MV-4-11 (cell line): ENCODE measurements at places on chromosomes 1 and 21.

- DNase-seq: peak; percentile 85
These were observed 14.4 kb downstream of the CD58 start for GRCh38 chr1:116556289-116557006.

- DNase-seq: no peak
These were observed 10.3 kb downstream of the ZBTB48 start for GRCh38 chr1:6590046-6590445.

GRCh38 chr1:51768971-51769588 is 109.4 kb downstream of the NRDC start:
- DNase-seq: peak; percentile 36

DNA sequence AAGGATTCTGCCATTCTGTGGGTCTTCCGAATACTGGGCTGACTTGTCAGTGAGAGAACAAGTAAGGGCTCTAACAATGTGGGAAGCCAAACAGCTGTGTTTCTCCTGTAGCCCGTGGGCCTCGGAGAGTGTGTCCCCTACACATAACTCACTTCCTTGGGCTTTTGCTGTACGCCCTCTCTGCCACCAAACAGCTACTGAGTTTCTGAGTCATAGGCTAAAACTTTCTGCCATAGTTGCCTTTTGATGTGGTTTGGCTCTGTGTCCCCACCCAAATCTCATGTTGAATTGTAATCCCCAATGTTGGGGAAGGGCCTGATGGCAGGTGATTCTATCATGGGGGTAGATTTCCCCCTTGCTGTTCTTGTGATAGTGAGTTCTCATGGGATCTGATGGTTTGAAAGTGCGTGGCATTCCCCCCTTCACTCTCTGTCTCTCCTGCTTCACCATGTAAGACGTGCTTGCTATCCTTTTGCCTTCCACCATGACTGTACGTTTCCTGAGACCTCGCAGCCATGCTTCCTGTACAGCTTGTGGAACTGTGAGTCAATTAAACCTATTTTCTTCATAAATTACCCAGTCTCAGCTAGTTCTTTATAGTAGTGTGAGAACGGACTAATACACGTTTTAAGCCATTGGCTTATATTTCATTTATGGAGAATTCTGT is 194.8 kb upstream of the HMCN1 start:
- DNase-seq: no peak

- DNase-seq: no peak
These were observed 3.7 kb upstream of the PMVK start for GRCh38 chr1:154940213-154940560.

- no peak for DNase-seq
These were observed 412.1 kb upstream of the NFIA start for GRCh38 chr1:60670302-60670701.

- no peak for DNase-seq
These were observed 75.5 kb upstream of the IPO9 start for GRCh38 chr1:201753492-201753891.

DNA sequence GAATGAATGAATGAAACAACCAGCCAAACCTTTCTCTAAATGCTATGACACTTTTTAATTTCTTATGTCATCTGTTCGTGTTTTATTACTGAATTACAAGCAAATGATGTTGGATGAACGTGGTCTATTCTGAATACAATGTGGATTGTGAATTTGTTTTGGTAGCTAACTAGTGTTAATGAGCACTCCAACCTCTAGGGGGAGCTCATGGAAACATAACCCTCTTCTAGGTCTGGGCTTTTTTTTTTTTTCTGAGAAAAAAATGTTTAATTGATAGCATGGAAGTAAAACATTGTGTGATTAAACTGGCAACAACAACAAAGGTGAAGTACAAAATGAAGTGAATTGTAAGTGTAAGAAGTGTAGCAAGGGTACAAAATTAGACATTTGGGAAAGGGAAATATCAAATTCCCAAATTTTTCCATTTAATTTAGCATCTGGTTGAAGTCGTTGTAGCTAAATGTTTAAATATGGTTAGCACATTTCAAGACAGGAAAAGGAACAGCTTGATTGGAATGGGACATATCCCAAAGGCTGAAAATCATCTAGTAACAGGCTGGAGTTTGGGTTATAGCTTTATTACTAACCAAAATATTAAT is 42.6 kb upstream of the PTGS2 start:
- DNase-seq: peak; percentile 65

- DNase-seq: peak; percentile 12
These were observed 479 bp downstream of the POGK start for GRCh38 chr1:166839600-166840308.

DNA sequence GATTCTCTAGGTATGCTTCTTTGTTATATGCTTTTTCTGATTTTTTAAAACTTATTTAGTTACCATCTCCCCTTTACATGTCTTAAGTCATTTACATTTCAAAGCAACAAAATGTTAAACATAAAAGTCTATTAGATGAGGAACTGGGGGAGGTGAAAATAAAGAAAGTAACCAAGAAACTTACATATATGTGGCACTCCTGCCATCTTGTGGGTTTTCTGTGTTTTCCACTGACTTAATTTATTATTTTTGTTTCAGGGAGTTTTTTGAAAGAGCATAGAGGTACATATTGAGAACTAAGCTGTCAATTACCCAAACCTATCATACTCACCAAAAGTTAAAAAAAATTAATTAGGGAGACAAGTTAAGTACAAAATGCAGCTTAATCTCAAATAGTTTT is 1531.1 kb downstream of the MRPL39 start:
- peak; percentile 37 for DNase-seq

DNA sequence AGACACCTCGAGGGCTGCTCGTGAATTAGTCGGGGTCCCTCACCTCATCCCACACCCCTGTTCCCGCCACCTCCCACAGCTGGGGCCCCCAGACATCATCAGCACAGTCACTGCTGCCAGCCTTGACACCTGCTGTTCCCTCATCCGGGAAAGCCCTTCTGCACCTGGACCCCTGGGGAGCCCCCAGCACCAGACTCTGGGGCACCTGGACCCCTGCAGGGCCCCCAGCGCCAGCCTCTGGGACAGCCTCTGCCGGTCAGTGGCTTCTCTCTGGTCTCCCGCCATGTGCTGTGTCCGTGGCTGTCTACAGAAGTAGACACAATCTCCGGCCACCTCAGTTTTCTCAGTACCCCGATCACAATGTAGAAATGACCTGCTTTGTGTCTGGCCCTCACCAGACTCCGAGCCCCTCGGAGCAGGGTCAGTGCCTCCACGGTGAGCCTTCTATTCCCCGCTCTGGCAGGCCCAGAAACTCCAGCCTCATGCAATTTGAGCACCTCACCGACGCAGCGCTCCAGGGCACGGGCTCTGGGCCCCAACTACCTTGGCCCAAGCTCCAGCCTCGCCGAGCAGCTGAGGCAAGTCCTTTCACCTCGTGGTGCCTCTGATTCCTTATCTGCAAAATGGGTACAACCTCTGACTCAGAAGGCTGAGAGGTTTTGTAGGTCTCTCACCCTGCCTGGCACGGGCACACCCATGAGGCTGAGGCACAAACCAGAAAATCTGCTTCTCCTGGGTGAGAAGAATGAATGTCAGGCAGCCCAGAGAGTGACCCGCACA is 84.7 kb downstream of the RIPK4 start:
- DNase-seq: no peak

DNA sequence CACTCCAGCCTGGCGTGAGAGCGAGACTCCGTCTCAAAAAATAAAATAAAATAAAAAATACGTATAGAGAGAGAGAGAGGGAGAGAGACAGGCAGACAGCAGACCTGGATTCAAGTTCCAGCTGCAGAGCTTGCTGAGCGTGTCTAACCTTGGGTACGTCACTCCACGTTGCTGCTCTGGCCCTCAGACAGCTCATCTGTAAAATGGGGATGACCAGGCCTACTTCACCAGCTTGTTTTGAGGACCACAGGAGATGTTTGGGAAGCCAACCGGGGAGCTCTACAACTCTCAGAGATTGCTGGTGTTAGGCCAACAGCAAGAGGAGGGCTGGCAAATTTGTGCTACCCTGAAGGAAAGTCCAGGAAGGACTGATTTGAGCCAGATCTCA is 499 bp upstream of the TRAF5 start:
- DNase-seq: no peak

GRCh38 chr21:26001356-26001755 is 169.2 kb downstream of the APP start:
- no peak for DNase-seq

GRCh38 chr1:212608959-212609700 is 569 bp downstream of the ATF3 start:
- DNase-seq: peak; percentile 37

DNA sequence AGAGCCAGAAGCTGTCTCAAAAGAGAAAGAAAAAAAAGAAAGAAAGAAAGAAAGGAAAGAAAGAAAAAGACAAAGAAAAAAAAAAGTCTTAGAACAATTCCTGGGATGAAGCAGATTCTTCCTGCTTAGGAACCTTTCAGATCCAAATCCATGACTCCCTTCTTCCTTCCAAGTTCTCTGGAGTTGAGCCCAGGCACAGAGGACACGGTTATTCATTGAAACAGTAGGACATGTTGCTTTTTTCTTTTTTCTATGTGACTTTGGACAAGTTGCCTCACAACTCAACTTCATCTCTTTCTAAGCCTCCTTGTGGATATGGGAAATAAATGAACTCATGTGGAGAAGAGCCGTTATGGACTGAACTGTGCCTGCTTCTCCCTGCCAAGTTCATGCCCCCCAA is 14.7 kb upstream of the TNFRSF8 start:
- DNase-seq: no peak

- DNase-seq: no peak
These were observed 6.5 kb upstream of the LMNA start for GRCh38 chr1:156108057-156108456.

DNA sequence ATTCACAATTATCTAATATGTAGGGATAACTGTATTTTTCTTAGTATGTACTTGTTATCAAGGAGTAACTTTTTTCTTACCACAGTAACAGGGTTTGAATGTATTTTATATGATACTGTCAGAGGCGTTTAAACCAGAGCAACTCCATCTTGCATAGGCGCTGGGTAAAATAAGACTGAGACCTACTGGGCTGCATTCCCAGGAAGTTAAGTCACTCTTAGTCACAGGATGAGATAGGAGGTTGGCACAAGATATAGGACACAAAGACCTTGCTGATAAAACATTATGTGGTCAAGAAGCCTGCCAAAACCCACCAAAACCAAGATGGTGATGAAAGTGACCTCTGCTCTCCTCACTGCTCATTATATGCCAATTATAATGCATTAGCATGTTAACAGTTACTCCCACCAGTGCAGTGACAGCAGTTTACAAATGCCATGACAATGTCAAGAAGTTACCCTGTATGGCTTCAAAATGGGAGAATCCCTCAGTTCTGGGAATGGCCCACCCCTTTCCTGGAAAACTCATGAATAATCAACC is 64.8 kb downstream of the RPE65 start:
- no peak for DNase-seq

GRCh38 chr1:50080904-50081586 is 27.7 kb upstream of the ELAVL4 start:
- no peak for DNase-seq

- DNase-seq: no peak
These were observed 613.5 kb downstream of the LMO4 start for GRCh38 chr1:87942165-87942564.

DNA sequence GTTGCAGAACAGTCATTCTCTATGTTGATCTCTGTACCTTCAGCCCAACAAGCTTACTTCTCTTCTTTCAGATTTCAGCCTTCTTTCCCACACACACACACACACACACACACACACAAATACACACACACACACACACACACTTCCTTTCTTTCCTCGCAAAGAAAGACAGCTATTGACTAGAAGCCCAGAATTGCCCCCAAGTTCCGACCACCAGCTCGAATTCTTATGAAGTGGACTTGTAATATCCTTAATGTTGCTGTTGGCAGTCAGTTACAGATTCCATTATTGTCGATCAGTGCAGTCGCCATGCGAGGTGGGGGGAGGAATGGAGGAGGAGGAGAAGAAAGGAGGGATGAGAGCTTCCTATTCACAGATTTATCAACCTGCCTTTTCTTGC is 125.5 kb downstream of the CLEC20A start:
- DNase-seq: no peak

DNA sequence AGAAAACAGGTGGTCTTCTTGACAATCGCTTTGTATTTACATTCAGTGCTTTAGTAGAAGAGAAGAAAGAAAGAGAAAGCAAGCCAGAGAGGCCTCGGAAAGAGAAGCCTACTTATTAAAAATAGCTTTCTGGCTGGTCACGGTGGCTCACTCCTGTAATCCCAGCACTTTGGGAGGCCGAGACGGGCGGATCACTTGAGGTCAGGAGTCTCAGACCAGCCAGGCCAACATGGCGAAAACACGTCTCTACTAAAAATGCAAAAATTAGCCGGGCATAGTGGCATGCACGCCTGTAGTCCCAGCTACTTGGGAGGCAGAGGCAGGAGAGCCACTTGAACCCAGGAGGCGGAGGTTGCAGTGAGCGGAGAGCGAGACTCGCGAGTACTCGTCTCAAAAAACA is 1.8 kb upstream of the SLC19A2 start:
- no peak for DNase-seq
